AG08396 (cell line): ENCODE measurements at places on chromosomes 5 and 9.

DNA sequence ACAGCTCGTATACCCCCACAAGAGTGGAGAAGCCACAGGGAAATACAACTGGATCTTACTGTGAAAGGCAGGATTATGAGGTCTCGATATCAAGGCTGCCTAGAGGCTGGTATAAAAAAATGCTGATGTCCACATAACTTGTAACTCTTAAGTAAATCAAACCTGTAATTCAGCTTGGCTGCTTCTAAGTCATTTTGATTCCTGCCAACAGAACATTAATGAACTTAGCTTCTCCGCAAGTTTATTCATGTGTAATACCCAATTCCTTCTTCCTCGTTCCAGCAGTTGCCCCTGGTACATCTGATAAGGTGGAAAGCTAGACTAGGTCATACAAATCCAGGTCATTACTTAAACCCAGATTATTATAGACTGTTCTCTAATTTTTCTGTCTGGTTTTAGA is 16.4 kb upstream of the SMIM15 start:
- DNase-seq, result no peak

DNA sequence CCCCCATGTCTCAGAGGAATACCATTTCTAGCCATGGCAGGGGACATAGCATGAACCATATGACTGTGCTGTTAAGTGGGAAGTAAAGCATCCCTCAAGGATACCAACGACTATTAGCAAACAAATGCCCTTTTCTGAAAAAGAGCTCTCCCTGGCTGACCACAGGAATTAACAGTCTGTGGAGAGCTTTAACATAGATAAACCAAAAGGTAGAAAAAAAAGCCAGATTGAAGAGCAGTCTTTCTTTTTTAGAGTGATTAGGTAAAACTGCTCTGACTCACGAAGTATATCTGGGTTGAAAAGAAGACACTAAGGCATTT is 532.7 kb upstream of the DMAC1 start:
- no peak for DNase-seq

GRCh38 chr9:115847216-115847615 is 306.4 kb upstream of the PAPPA start:
- DNase-seq, result peak; percentile 36

- DNase-seq, result peak; percentile 16
Measured at GRCh38 chr5:147310059-147310704, 75.4 kb downstream of the STK32A start.

DNA sequence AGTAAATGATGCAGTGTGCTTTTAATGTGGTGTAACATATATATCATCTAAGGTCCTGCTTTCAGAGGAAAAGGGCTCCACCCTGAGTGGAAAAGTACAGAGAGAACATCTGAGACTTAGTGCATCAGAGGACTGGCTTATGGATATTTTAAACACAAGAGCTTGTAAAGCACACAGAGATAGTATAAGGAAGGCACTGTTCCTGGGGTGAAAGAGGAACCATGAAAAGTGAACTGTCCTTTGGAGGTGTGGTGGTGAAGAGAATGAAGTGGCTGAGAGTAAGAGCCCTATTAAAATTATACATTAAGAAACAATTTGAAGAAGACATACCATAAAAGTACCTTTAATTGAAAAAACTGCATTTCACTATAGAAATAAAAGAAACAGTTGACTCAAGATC is 68.9 kb downstream of the CSF2 start:
- no peak for DNase-seq

- peak; percentile 56 for DNase-seq
Measured at GRCh38 chr9:130185490-130186031, 13.4 kb downstream of the NCS1 start.
